Vagina (tissue), 2 donors: ENCODE measurements at places on chromosomes 5 and 9. TPM values are rescaled to one million over a fixed set of nuclear protein-coding genes. Genes with fewer than 3 reads are reported as not detected.

SLC34A1 gene
- total RNA-seq, result not detected

SLC24A2 gene
- total RNA-seq, result 0.25 TPM

PLCXD3 gene
- 10.6 TPM for total RNA-seq

INPP5E gene
- total RNA-seq, result 9.8 TPM

PTGES2 gene
- 101 TPM for total RNA-seq

NEURL1B gene
- total RNA-seq, result 30.9 TPM

LCN15 gene
- total RNA-seq, result not detected

HNRNPK gene
- 409 TPM for total RNA-seq

PTGR1 gene
- 40.3 TPM for total RNA-seq

SAXO1 gene
- not detected for total RNA-seq

ADAM19 gene
- 4.9 TPM for total RNA-seq

ST8SIA4 gene
- total RNA-seq, result 4.2 TPM

FOXB2 gene
- total RNA-seq, result not detected

IGFBPL1 gene
- total RNA-seq, result not detected
